NCI-H2029 treated with DMSO at 0.1 percent for 48 hours (cell line): ENCODE measurements at places on chromosomes 3 and 15.

DNA sequence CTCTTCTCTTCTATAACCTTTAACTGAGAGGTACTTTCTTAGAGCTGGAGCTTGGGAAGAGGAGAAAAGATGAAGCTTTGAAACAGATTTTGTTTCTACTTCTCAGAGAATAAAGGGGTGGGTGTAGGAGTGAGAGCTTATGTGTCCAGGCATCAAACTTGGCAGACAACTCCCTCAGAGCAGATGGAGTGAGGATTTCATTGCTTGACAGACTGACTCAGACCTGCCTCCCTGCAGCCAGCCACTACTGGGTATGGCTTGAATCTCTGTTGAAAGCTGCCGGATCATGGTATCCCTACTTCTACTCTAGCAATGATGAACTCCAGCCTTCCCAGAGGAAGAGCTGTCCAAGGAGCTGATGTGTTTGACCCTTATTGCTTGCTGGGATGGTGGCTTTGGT, 36.7 kb downstream of the SYN2 start:
- no peak for DNase-seq

DNA sequence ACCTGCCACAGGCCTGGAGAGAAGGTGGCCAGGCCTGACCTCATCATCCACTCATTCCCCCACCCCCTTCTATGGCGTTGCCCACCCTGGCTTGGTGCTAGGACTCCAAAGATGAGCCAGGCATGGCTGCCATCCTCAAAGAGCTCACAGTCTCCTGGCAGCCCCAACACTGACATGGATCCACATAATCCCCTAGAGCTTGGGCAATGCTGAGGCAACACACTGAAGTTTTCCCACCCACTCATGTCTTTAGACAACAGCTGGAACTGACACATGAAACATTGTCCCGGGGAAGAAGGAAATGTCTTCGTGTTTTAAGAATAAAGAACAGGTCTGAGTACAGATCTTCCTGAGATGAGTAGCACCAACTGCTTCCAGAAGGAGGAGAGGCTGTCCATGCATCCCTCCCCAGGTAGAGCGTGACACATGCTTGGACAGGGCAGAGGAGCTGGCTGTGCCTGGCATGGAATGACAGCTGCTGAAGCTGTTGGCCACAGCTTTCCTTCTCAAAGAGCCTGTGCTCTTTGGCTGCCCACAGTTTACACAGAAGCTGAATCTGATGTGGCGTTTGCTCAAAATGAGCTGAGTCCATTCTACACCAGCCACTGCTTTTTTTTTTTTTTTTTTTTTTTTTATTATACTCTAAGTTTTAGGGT, 70.1 kb downstream of the HOMER2 start:
- DNase-seq: no peak

- no peak for DNase-seq
These were observed 38.5 kb upstream of the MYH15 start for GRCh38 chr3:108548886-108549285.

GRCh38 chr15:100711516-100712021, 109.2 kb downstream of the ASB7 start:
- DNase-seq: no peak

GRCh38 chr3:66200147-66200546, 20.7 kb upstream of the SLC25A26 start:
- no peak for DNase-seq

DNA sequence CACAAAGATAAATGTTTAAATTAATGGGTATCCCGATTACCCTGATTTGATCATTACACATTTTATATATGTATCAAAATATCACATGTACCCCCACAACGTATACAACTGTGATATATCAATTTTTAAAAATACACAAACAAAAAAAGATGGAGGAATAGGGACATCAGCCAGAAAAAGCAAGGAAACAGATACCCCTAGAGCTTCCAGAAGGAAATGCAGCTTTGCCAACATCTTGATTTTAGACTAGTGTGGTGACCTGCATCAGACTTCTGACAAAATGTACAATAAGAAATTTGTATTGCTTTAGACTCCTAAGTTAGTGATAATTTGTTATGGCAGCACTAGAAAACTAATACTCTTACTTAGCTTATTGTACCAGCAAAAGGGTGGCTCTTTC, 483.8 kb downstream of the TUSC7 start:
- DNase-seq: no peak

DNA sequence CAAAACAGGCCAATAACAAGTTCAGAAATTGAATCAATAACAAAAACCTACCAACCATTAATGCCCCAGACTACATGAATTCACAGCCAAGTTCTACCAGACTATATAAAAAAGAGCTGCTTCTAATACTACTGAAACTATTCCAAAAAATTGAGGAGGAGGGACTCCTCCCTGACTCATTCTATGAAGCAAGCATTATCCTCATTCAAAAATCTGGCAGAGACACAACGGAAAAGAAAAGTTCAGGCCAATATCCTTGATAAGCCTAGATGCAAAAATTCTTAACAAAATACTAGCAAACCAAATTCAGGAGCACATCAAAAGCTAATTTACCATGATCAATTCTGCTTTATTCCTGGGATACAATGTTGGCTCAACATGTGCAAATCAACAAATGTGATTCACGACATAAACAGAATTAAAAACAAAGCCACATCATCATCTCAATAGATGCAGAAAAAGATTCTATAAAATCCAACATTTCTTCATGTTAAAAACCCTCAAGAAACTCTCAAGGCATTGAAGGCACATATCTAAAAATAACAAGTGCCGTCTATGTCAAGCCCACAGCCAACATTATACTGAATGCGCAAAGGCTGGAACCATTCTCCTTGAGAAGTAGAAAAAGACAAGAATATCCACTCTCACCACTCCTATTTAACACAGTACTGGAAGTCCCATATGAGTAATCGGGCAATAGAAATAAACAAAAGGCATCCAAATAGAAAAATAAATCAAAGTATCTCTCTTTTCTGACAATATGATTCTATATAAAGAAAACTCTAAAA, 573.6 kb upstream of the GRM7 start:
- DNase-seq: no peak

- DNase-seq: no peak
These were observed 518.9 kb downstream of the NR2F2 start for GRCh38 chr15:96849271-96849900.

DNA sequence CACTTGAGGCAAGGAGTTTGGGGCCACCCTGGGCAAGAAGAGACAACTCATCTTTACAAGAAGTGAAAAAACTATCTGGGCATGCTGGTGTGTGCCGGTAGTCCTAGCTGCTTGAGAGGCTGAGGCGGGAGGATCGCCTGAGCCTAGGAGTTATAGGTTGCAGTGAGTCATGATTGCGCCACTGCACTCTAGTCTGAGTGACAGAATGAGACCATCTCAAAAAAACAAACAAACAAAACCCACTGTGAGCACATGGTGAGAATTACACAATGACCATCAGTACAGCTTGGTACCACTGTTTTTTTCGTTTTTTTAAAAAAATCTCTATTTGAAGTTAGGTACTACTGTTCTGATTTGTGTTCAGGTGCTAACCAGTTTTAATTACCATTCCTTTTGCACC, 13.6 kb downstream of the VPS39 start:
- no peak for DNase-seq

- DNase-seq: no peak
These were observed 99.0 kb downstream of the ZPLD1 start for GRCh38 chr3:102533784-102534183.

DNA sequence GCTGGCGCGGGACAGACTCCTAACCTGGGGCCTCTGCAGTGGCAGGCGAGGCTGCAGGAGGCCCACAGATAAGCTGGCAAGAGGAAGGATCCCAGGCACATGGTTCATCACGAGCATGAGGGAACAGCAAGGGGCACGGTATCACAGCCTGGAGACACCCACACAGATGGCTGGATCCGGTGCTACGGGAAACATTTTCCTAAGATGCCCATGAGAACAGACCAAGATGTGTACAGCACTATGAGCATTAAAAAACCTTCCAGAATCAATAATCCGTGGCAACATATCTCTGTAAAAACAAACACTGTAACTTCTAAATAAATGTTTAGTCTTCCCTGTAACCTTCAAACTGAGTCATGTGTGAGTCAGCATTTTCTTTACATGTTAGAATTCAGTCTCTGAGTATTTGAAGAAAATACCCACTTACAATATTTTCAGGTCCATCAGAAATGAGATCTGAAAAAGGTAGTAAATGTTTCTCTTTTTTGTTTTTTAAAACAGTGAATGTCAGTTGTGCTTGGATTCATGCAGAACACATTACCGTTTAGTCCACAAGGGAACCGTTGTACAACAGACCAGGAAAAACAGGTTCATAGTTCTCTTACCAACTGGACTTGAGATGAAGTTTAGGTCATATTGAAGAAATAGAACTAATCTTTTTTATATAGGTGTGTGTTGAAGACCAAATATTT, 75.9 kb downstream of the BOC start:
- no peak for DNase-seq

- no peak for DNase-seq
These were observed 1.2 kb downstream of the UBP1 start for GRCh38 chr3:33438881-33439545.

GRCh38 chr3:51715231-51715976, 8.5 kb downstream of the GRM2 start:
- no peak for DNase-seq

DNA sequence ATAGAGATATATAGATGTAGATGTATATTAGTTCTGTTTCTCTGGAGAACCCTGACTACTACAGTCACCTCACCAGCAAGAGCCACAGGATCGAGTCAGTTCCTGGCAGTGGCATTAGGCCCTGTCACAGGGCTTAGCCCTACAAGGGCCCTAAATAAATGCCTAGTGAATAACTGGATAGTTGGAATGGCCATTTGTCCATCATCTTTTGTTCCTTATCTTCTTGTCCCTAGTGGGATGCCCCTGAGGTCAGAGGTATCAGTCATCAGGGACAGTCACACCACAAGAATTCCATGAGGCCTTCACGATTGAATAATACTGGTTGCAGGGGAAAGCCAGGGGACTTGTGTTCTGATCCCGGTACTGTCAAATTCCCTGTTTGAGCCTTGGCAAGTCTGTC, 204.9 kb upstream of the PPP2R3A start:
- no peak for DNase-seq

- DNase-seq: no peak
These were observed 405.9 kb upstream of the ZNF385D start for GRCh38 chr3:22156868-22157267.

- DNase-seq: no peak
These were observed 290.9 kb downstream of the LSAMP start for GRCh38 chr3:116154389-116154788.

- no peak for DNase-seq
These were observed 170.1 kb downstream of the OSBPL10 start for GRCh38 chr3:31810991-31811433.

DNA sequence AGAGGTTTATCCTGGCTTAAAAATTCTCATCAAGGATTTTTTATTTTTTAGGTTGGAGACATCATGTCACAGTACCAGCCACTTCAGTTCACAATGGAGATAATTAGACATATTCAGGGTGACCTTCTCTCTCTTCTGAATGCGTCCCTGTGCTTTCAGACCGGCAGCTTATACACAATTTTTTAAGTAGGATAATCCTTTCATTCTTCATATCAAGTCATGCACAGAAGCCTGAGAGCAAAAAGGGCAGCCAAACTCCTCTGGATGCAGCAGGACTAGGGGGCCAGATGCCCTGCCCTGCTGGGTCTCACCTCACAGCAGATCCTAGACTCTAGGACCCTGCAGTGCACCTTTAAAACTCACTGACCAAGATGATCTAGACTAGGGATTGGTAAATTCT, 210.4 kb downstream of the ERC2 start:
- no peak for DNase-seq

- no peak for DNase-seq
These were observed 43.0 kb upstream of the HEG1 start for GRCh38 chr3:125098611-125099291.

DNA sequence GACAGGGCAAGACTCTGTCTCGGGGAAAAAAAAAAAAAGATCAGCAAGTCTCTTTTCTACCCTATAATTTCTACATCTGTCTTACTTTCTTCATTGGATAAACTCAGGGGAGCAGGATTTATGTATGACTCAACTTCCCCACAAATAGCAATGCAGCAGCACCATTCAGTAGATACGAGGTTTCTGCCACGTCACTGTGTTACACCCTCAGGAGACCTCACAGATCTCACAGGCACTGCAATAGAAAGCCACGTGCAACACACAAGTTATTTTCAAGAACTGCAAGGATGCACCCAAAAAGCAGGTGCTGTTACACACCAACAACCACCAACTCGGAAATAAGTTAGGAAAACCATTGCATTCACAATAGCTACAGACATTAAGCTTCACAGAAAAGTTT, 30.2 kb downstream of the TSPAN3 start:
- no peak for DNase-seq

DNA sequence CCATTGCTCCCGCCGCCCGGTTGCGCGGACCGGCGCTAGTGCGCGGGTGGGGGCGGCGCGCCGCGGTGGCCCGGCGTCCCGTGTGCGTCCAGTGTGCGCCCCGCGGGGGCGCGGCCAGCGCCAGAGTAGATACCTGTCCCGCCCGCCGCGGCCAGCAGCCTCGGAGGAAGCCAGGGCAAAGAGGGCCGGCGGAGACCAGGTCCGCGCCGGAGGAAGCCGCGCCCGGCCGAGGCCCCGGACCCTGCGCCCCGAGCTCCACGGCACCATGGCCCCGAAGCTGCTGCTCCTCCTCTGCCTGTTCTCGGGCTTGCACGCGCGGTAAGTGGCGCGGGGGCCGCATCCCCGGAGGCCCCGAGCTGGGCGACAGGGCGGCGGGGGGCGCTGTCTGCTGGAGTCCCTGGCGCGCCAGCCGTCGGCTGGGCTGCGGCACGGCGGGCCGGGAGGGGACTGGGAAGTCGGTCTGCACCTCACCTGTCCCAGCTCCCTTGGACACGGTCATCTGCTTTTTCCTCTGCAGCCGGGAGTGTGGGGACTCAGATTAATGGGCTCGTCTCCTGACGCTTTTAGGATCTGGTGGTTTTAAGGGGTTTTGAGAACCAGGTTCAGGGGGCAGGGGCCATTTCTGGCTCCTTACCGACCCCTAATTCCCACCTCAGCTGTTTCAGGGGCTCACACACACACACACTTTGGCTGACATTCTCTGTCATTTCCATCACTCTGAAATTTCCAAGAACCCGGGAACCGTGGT, 464 bp downstream of the GABRG3 start:
- DNase-seq: no peak

- no peak for DNase-seq
These were observed 135.0 kb upstream of the PRICKLE2 start for GRCh38 chr3:64360280-64360679.

DNA sequence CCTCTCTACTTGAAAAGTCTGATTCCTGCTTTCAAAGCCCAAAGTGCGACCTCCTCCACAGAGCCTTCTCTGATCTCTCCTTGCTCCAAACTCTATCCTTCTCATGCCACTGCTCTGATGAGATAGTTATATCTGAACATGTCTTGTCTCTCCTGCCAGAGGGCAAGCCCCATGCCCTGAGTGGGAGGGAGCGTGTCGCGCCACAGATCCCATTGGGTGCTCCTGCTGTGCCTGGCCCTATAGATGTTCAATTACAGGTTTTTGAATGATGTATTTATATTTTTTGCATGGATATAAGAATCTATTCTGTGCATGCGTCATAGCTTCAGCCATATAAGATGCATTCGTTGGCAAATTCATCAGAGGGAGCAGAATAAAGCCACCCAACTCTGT, 20.4 kb downstream of the CORO2B start:
- no peak for DNase-seq

- DNase-seq: no peak
These were observed 19.5 kb downstream of the SHF start for GRCh38 chr15:45168286-45168685.

- no peak for DNase-seq
These were observed 3.3 kb downstream of the STAB1 start for GRCh38 chr3:52498137-52499054.
